NCI-H345 (cell line): ENCODE measurements at places on chromosomes 13 and 19.

DNA sequence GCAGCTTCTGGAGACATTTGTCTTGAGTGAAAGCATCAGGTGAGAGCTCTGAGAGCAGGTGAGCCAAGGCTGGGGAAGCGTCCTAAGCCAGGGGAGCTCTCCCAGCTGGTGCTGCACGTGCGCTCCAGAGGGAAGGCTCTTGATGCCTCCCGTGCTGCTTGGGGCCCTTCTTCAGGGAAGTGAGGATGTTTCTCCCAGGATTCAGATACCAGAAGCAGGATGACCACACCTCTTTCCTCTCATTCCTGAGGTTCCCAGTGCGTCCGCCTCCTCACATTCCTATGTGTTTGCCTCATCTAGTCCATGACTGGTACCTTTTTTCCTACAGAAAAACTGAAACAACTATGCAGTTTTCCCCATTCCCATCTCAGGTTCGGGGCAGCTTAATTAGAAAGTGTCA lies 231.0 kb upstream of the IRS2 start:
- no peak for DNase-seq

- DNase-seq: peak; percentile 17
Measured at GRCh38 chr19:862581-863314, 3.3 kb downstream of the CFD start.

GRCh38 chr19:1449467-1450442 lies at the start of gene APC2:
Gene APC2, plus strand, starts transcription at chr19:1450121. Its CDS starts 2,881 bp downstream, at chr19:1453002.
- DNase-seq: peak; percentile 85

GRCh38 chr13:46340011-46340410 lies 47.0 kb downstream of the RUBCNL start:
- no peak for DNase-seq

DNA sequence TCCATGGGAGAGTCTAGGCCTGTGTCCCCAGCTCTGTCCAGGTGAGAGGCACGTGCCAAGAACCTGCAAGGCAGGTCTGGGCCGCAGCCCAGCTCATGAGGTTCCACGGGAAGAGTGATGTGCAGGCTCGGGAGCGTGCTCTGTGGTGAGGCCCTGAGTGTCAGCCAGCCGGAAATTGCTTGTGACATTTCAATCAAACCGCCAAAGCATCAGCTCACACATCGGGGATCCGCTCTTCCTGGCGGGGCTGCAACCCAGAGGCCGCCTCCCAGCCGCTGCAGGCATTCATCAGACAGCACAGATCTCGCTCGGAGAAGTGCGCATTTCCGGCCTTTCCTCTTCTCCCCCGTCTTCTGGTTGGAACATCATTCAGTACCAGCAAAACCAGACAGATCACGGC lies 109.3 kb downstream of the KDM4B start:
- DNase-seq: no peak

DNA sequence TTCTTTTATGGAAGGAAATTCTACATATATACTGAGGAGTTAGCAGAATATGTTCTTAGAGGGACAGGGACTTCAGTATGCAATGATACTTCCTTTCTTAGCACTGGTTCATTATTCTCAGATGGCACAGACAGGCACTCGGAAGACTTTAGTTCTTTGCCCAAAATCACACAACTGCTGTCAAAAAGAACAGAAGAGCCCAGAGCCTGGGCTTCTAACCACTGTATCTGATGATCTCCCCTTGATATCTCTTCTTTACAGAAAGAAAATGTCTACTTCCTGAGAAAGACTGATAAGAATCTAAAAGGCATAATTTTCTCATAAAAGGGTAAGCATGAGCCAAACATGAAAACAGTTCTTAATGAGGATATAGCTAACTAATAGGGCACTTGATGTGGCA lies 2034.2 kb upstream of the PRR20A start:
- no peak for DNase-seq

GRCh38 chr19:6425732-6426620 lies 1.4 kb upstream of the KHSRP start:
- no peak for DNase-seq

GRCh38 chr13:113919761-113920559 lies 53.9 kb downstream of the C13orf46 start:
- DNase-seq: no peak
